ENCODE measurements at places on chromosomes 7 and 10. TPM values are rescaled to one million over a fixed set of nuclear protein-coding genes. Genes with fewer than 3 reads are reported as not detected.

GRCh38 chr10:12869427-12869826 is 132.1 kb downstream of the CCDC3 start:
- DNase-seq: no peak

- DNase-seq: no peak
Measured at GRCh38 chr7:130473876-130474275, 18.0 kb upstream of the MEST start.

DNA sequence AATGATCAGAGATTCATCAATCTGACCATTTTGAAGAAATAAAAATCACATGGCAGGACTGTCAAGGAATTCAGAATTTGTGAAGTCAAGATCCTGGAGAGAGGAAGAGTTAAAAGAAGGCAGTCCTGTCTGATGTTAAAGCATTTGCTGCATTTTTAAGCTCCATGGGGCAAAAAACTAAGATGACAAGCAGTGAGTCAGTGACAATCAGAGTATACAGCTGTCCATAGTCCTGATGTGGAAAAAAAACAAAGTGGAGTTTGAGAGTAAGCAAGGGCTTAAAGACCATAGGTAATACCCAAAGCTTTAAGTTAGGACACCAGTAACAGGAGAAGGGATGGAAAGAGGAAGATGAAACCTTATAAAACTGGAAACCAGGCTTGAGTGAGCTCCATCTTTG is 412.7 kb upstream of the ANKRD30A start:
- no peak for DNase-seq

- DNase-seq: no peak
Measured at GRCh38 chr10:47337310-47337709, 10.9 kb upstream of the RBP3 start.

The SYT15B gene
- total RNA-seq: 0.08 TPM

- no peak for DNase-seq
Measured at GRCh38 chr7:131431289-131431688, 103.6 kb downstream of the MKLN1 start.

The TMEM229A gene
- total RNA-seq: 0.80 TPM

- DNase-seq: peak; percentile 10
Measured at GRCh38 chr7:97390052-97390451, 272.6 kb downstream of the SDHAF3 start.

DNA sequence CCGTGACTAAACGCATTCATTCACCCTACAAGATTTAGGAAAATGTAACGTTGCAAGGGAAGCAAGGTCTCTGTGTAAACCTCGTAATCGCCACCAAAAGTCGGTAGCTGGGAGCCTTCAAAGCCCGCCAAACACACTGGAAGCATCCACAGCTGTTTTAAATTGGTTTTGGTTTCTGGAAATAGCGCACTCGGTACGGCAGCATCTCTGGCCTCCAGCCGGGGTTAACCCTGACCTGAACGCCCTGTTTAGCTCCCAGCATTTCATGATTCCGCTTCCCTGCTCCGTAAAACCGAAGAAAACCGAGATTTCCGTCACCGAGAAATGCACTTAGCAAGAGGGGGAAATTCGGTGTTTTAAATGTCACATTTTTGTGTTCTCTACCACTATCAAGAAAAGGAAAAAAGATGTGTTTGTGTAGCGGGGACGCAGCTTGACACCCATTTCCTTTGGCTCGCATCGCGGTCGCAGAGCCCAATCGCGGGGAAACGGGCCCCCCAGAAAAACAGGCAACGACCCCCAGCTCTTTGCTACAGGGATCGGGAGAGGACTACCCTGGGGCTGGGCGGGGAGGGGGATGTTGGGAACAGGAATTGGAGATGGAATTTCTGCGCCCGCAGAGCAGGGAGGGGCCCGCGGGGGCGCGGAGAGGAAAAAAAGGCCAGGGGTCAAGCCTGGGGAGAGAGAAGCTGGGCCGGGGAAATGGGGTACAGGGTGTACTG is 646 bp downstream of the SGCE start:
- DNase-seq: peak; percentile 64

GRCh38 chr7:138425026-138425425 is 35.0 kb upstream of the TRIM24 start:
- DNase-seq: no peak

DNA sequence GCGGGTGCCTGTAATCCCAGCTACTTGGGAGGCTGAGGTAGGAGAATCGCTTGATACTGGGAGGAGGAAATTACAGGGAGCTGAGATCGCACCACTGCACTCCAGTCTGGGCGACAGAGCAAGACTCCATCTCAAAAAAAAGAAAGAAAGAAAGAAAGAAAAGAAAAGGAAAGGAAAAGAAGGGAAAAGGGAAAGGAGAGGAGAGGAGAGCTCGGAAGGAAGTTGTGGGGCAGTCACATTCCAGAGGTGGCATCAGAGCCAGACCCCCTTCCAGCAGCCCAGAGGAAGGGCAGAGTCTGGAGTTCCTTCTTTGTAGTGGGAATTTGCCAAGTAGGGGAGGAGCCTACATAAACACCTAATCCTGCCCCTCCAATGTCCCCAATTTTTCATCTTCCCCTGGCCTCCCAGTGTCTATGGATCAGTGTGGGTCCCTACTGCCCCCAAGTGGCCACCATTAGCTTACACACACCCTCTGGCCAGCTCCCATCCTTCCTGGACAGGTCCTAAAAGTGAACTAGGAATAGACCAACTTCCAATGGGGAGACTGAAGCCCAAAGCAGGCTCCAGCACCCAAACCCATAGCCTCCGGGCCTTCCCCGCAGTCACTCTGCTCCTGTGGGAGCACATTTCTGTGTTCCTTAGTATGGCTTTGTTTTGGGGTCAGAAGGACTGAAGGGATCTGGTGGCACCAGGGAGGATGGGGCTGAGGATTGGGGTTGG is 39.6 kb upstream of the HSPB1 start:
- DNase-seq: peak; percentile 93

DNA sequence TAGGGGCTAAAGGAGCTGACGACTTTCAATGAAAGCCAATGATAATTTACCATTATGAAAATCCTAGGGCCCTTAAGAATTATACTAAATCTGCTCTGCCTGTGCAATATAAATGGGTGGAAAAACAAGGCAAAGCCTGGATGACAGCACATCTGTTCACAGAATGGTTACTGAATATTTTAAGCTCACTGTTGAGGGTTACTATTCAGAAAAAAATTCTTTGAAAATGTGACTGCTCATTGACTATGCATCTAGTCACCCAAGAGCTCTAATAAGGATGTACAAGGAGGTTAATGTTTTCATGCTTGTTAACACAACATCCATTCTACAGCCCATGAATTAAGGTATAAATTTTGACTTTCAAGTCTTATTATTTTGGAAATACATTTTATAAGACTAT is 8.9 kb downstream of the DKK1 start:
- DNase-seq: no peak

The GALNT17 gene
- total RNA-seq: 65.6 TPM

DNA sequence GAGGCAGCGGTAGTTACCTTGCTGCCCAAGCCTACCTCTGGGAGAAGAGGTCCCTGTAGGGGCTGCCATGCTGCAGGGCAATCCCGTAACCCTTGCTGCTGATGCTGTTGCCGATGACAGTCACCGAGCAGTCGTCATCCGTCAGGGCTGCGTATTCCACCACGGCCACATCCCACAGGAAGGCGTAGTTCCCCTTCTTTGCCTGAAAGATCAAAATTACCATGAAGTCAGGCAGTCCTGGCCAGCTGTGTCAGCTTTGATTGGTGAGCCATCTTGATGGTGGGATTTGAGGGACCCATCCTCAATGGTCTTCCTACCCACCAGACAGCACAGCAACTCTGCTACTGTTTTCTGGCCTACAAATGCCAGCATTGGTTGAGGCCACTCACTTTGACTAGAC is 746.8 kb downstream of the GRID1 start:
- no peak for DNase-seq

- peak; percentile 63 for DNase-seq
Measured at GRCh38 chr10:11587722-11588259, 23.7 kb downstream of the USP6NL start.

DNA sequence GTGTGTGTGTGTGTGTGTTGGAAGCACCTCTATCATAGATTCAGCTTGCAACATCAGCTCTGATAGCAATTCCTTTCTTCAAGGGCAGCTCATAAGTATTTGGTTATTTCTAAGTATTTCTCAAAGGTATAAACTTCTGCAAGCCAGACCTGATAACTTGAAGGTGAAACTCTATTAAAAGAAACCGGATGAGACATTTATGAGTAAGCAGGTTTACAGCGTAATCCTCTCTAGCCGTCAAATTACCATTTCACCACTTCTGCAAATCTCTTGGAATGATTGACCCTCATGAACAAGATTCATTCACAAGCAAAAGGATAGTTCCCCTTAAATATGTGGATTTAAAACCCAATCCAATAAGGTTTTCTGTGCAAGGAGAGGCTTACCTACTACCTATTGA is 23.1 kb downstream of the PDE1C start:
- no peak for DNase-seq
